ENCODE measurements at places on chromosomes 5 and 9.
A peak's percentile ranks its signal among the peaks of the same experiment; 100 is the strongest.

DNA sequence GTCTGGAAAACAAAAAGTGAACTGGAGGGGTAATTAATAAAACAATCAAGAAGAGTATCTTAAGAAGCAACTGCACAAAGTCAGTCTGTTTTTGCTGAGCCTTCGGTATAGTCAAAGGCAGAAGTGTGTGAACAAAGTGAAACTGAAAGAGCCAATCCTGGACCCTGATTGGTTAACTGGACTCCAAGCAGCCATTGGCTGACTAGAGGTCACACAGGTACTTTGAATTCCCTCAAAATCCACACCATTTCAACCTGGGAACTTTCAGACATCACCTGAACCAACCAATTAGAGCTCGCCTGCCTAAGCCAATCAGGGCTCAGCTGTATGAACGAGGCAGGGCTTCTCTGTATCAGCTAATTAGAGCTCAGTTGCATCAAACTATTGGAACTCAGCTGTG is 286.7 kb downstream of the TLE4 start:
- DNase-seq, result no peak

DNA sequence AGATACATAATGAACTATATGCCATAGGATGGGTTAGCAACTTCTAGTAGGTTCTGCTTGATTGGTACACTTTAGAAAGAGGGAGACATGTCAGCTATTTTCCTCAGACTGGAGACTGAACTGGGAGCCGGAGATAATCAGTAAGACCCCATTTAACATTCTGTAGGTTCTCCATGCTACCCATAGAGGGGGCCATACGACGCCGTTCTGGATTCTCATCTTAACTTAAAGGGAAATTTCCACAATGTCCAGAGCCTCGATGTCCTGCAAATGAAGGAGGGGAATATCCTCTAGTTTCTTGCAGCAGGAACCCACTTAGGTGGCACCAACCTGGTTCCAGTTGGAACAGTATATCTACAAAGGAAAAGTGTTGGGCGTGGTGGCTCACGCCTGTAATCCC is 22.3 kb upstream of the NPM1 start:
- peak; percentile 59 for DNase-seq

DNA sequence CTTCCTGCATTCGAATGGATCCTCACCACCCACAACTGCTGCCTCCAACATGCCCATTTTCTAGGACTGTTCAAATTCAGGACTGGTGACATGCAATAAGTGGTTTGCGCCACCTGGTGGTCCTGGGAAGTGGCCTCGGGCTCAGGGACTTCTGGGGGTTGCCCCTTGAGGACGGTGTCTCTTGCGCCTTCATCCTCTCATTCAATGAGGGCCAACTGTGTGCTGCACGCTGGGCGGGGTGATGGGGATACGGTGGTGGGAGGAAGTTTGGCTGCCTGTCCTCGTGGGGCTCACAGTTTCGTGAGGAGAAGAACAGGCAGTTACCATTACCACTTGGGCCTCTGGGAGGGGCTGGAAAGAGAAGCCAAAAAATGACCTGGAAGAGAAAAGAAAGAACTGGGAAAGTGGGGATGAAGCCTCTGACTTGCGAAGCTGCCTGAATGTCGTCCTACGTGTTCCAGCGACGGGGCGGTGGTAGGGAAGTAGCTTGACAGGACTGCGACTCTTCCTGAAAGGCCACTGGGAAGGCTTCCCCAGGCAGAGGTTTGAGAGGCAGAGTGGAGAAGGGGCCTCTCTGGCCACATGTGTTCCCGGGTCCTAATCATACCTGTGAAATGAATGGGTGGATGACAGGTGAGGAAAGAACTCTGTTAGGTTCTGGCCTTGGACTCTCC is 49.0 kb downstream of the PSD2 start:
- peak; percentile 81 for DNase-seq

DNA sequence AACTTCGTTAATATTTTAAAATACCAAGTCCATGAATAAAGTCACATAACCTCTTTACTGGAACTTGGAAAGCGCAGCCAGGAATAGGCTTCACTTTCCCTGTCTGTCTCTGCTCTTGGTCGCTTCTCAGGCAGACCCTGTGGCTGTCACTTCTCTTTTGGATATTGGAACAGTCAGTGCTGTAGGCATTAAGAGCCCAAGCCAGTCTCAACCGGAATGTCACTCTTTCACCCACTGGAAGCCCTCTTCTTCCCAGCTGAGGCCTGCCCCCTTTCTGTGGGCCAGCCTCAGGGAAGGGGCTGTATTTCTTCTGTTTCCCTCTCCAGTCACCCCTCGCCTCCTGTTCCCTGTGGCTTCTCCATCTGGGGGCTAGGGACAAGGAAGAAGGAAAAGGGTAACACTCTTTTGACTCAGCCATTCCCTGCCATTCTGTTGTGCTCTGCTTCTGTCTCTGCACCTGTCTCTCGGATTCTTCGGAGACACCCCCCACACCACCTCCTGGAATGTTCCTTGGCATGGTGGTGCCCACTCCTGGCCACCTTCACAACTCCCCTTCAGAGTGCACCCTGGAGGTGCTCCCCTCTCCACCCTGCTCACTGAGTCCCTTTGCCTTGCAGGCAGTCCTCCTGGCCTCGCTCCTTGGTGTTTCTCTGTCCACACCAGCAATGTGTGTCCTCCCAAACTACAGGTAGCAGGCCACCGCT is 103.4 kb downstream of the TRIO start:
- DNase-seq, result no peak

DNA sequence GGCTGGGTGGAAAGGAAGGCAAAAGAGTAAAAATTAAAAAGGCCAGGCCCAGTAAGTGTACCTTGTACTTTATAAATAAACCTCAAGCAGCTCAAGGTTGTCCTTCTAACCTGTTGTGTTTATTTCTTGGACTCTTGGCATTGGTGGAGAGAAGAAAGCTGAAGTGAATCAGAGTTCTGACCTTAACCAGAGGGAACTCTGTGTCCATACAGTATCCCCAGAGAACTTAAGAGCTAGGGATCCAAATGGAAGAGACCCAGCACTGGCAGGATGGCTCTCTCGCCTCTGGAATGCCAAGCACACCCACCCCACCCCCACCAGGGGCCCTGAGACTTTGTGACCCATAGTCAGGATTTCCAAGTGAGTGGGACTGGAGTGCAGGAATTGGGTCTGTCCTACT is 14.2 kb downstream of the NUDT2 start:
- DNase-seq, result no peak

DNA sequence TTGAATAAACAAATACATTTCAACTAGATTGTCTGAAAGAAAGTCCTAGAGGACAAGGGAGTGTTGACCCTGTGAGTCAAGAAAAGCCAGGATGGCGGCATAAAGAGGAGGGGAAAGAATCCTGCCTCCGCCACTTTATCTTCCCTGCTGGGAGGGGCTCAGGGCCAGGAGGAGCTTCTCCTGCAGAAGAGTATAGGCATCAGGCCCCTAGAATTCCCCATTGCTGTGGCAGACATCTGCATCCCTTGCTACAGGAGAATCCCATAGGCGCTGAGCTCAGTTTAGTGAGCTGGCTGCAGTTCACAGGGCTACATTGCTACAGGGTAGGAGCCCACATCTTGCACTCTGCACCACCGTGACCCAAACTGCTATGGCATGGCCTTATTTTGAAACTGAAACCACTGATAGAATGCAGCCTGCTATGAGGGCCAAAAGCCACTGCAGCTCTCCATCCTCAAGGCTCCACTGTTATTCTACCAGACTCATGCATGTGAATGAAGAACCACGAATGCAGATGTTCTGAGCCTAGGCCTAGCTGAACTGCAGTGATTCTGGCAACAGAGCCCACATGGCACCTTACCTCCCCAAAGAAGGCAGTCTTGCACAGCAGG is 941.4 kb upstream of the CTNND2 start:
- DNase-seq, result no peak
